ENCODE measurements at places on chromosomes 7 and 10.

GRCh38 chr7:7895754-7896153 is 72.8 kb upstream of the GLCCI1 start:
- DNase-seq = no peak

DNA sequence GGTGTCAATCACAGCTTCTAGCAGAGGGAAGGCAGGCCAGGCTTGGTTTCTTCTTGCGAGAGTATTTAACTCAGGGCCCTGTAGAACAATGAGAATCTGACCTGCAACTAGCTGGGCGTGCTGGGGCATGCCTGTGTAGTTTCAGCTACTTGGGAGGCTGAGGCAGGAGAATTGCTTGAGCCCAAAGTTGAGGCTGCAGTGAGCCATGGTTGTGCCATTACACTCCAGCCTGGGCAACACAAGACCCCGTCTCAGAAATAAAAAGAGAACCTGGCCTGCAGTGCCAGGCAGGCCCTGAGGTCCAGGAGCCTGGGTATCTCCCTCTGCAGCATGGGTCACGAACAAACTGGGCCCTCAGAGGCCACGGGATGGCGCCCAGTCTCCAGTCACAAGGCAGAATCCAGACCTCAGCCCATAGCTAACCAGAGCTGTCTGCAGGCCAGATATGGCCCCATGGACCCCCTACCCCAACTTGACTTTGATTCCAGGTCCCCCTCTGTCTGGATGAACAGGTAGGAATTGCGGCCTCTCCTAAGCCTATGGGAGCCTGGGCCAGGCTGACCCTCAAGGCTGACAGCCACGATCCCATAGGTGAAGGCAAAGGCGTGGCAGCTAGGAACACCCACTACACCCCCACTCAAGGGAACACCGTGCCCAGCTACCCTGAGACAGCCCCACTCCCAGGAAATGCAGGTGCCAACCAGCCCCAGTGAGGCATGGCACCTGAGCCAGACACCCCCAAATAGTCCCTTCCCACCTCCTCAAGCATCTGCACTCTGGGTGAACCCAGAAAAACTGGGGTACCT is 102.7 kb upstream of the TNRC18 start:
- DNase-seq = no peak

GRCh38 chr10:24575481-24576002 is 148.1 kb downstream of the ARHGAP21 start:
- no peak for DNase-seq

DNA sequence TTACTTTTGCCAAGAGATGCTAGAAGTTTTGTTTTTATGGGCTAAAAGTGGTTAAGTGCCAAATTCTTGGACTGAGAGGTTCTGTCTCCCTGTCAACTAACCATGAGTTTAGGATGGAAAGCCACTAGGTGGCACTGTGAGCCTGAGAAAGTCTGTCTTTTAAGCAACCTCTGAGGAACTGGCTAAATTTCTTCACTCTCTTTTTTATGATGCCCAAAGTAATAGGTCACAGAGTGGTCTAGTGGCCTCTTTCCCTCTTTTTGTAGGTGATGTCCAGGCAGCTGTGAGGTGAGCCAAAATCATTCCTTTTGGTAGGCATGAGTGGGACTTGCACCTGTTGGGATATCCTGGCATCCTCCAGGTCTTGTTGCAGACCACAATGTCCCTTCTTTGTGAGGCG is 56.8 kb downstream of the SND1 start:
- DNase-seq = peak; percentile 29

DNA sequence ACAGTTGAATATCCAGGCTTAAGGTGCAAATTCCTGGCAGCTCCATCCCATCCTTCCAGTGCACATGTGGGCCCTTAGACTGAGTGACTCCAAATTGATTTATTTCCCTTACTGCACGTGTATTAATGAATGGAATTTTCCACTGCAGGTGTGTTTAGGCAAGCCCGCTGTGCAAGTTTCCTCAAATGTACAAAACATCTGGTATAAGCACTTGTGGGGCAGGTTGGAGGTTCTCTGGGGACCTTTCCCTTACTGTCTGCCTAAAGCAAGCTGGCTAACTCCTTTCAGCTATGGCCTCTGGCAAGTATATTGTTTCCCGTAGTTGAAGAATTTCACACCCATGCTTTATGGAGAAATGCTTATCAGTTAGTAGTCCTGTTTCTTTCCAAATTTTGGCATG is 25.3 kb upstream of the GIMAP6 start:
- DNase-seq = no peak

- DNase-seq = no peak
These were observed 275.8 kb upstream of the LYZL1 start for GRCh38 chr10:29012926-29013554.

- no peak for DNase-seq
These were observed 64.9 kb upstream of the NKX6-2 start for GRCh38 chr10:132850896-132851295.

GRCh38 chr10:17652585-17652984 is 8.6 kb downstream of the STAM start:
- no peak for DNase-seq

Measured in C1 segment of cervical spinal cord (tissue), 14 donors.